Muscle of leg (tissue), 16 donors: ENCODE measurements at places on chromosomes 11 and 22. TPM values are rescaled to one million over a fixed set of nuclear protein-coding genes. Genes with fewer than 3 reads are reported as not detected.

The CASP12 gene
- 0.22 TPM for total RNA-seq

The SLC7A4 gene
- 0.13 TPM for total RNA-seq

The C22orf31 gene
- total RNA-seq: 2.1 TPM

The KRTAP5-4 gene
- total RNA-seq: not detected

The UBQLNL gene
- 0.18 TPM for total RNA-seq

The AQP11 gene
- 0.75 TPM for total RNA-seq

The OR8D4 gene
- total RNA-seq: 0.04 TPM

The SLC25A17 gene
- total RNA-seq: 19.2 TPM

The ART5 gene
- 3.2 TPM for total RNA-seq

The LRP4 gene
- total RNA-seq: 11.1 TPM

DNA sequence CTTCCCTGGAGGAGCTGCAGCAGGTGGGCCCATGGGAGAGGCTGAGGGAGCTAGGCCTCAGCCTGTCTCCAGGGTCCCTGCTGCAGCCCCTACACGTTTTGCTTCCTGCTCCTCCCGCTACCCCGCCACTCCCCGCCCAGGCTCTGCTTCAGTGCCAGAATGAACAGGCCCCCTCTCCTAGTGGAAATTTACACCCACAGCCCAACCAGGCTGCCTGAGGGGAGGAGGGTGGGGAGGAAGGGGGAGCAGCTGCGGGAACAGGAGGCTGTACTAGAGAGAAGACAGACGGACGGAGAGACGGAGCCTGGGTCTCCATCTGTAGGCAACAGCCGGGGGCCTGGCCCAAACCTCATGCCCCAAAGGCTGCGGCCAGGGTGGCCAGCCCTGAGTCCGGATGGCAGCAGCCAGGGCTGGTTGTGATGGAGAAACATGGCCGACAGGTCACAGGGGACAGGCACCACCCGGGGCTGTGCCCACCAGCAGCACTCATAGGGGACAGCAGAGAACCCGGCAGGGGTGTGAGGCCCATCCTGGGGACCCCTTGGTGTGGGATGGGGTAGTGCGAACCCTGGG, 20.6 kb downstream of the FLRT1 start:
- DNase-seq: peak; percentile 89

DNA sequence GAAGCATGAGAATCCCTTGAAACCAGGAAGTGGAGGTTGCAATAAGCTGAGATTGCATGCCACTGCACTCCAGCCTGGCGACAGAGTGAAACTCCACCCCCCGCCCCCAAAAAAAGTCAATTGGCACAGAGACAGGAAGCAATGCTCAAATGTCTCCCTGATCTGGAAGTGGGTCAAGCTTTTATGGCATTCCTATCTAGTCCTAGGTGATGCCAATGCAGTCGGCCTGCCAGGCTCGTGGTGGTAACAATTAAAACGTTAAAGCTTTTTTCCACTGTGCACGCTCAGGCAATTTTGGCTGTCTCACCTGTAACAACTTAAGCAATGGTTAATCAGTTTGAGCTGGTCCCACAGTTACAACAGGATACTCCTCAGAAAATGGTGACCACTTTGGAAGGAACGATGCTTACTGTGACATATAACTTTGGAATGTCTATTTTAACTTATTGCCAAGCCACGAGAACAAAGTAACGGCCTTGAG, 18.9 kb upstream of the PISD start:
- DNase-seq: peak; percentile 48

DNA sequence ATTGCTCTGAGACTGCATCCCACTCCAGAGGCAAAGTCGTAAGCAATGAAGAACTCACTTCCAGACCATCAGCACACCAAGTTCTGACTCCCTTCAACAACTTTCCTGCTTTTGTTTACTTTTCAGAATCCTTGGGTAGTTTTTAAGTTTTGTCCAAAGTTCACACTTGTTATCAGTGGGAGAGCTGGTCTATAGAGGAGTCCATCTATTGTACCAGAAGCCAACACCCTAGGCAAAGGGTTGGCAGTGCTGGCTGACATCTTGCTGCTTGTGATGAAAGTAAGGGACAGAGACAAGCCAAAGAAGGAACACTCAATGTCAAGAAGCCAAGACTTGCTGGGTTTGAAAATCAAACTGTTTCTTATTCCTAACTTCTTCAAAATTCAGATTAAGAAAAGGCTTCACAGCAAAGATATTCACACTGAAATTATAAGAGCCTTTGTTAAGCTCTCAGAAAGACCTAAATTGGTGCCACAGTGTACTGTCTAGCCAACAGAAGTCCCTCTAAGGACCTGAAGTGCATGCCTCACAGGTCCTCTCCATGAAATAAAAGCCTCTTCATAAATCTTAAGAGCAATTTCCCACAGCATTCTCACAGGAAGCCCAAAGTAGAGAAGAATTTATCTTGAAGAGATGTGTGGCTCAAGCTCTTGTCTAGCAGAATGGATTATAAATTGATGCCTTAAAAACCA, 21.5 kb upstream of the LINC01488 start:
- no peak for DNase-seq

GRCh38 chr11:47442514-47442913, 6.4 kb downstream of the RAPSN start:
- DNase-seq: no peak

- DNase-seq: no peak
These were observed 21.5 kb downstream of the C22orf23 start for GRCh38 chr22:37931893-37932389.

- peak; percentile 96 for DNase-seq
These were observed 901 bp upstream of the PARVA start for GRCh38 chr11:12376259-12377081.

- DNase-seq: no peak
These were observed 17.9 kb downstream of the SWAP70 start for GRCh38 chr11:9681583-9682372.

GRCh38 chr11:130642994-130643393, 194.5 kb downstream of the ADAMTS15 start:
- DNase-seq: no peak

DNA sequence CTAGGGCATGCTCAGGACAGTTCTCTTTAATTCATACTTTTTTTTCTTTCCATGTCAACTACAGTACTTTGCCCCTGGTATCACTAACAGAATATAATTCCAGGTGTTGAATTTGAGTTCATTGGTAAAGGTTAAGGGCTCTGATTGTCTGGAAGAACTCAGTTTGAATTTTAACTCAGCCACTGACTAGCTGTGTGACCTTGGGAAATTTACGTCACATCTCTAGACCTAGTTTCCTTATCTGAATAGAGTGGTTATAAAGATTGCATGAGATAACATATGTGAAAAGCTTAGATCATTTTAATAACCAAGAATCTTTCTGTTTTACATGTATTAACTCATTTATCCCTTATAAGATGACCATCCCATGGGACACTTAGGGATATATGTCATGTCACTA, 15.8 kb upstream of the ZC3H12C start:
- DNase-seq: no peak

- no peak for DNase-seq
These were observed 59.5 kb upstream of the SCUBE2 start for GRCh38 chr11:9150926-9151325.

- DNase-seq: no peak
These were observed 522 bp upstream of the SEPTIN5 start for GRCh38 chr22:19713650-19714311.

- peak; percentile 43 for DNase-seq
These were observed 145.0 kb upstream of the ARHGAP20 start for GRCh38 chr11:110856996-110857812.

- DNase-seq: peak; percentile 46
These were observed 15.7 kb downstream of the SPTY2D1 start for GRCh38 chr11:18618342-18619025.

- peak; percentile 50 for DNase-seq
These were observed 104.2 kb upstream of the HSD17B12 start for GRCh38 chr11:43576320-43576802.

GRCh38 chr22:39128508-39128907, 24.0 kb downstream of the CBX7 start:
- DNase-seq: no peak

DNA sequence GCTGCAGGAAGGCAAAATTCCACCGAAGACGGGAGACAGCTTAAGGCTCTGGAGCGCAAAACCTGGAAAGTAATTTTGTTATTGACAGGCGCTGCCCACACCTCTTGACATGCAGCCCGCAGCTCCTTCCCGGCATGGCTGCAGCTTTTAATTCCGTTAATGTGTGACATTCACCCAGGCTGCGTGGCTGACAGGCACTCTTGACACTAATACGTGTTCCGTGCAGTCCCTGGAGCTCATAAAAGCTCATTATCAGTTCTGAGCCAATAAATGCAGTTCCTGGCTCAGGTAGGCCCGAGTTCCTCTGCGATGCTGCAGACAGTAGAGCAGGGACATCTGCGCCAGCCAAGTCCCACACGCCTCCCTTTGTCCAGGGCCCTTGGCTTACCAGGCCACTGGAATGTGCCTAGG, 34.8 kb downstream of the TSPAN18 start:
- DNase-seq: no peak

DNA sequence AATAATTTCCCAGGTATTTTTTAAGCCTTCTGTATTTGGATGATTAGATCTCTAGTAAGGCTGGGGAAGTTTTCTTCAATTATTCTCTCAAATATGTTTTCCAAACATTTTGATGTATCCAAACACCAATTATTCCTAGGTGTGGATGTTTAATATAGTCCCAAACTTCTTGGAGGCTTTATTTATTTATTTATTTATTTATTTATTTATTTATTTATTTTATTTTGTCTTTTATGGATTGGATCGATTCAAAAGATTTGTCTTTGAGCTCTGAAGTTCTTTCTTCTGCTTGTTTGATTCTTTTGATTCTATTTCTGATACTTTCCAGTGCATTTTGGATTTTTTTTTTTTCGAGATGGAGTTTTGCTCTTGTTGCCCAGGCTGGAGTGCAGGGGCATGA, 2267.9 kb upstream of the RAG2 start:
- DNase-seq: no peak

- DNase-seq: no peak
These were observed 43.1 kb upstream of the LMO2 start for GRCh38 chr11:33935005-33935404.

GRCh38 chr22:48677621-48678020, 1150.1 kb downstream of the BRD1 start:
- DNase-seq: no peak

GRCh38 chr11:89327885-89328284, 150.2 kb downstream of the TYR start:
- no peak for DNase-seq

DNA sequence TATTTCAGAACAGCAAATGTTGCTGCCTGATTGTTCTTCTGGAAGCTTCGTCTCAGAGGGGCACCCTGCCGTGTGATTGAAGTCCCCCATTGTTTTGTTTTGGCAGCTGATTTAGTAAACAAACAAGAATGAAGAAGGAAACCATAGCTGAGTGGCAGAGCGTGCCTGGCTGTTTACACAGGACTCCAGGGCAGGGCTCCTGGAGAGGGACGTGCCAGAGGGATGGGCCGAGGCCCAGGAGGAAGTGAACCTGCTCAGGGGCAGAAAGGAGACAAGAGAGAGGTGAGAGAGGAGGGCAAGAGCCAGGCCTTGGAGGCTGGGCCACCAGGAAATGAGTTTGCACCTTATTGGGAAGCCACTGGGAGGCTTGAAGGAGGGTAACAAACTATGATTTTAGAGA, 85.5 kb upstream of the B3GAT1 start:
- no peak for DNase-seq

DNA sequence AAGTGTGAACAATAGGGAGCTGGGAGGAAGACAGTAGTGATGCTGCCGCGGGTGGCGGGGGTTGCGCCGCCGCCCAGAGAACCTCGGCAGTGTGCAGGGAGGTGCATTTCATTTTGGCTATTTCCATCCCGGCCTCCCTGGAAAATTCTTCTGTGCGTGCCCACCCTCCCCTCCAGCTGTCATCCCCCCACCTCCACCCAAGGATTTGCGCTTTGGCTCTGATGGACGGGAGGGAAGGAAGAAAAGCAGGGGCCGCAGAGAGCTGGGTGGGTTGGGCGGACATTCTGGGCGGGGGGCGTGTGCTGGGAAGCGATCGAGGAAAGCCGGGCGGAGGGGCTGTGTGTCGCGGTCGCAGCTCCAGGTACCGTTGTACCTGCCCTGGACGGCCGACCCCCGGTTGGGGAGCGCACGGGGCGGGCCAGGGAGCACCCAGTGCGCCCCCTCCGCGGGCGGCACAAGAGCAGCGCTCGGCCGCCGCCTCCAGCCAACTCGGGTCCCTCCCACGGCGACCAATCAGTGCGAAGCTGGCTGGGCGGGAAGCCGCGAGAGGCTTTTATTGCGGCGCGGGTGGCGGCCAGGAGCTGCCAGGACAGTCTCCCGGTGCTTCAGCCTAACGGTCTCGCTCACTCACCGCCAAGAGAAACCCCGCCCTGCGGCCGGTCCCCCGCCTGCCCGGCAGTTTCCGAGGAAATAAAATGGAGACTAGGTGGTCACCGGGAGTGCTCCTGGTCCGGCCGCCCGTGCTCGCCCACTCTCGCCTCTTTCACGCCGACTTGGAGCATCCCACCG, 1.6 kb downstream of the NCAM1 start:
- peak; percentile 81 for DNase-seq

DNA sequence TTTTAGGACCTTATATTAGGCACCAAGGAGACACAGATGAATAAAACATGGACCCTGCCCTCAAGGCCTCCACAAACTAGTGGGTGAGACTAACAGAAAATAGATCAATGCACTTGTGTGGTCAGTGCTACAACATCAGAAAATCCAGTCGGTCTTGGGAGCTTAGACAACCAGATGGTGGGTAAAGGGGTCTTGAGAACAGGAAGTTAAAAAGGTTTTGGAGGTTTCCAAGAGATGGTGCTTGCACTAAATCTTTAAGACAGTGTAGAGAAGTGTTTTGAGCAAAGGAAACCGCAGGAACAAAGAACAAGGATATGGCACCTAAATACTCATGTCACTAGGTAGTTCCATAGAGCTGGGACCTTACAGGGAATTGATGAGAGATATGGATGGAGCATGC, 56.2 kb downstream of the GALNT18 start:
- DNase-seq: no peak

- DNase-seq: no peak
These were observed 20.6 kb upstream of the RAB1B start for GRCh38 chr11:66247801-66248200.

- DNase-seq: no peak
These were observed 81.4 kb upstream of the GRK3 start for GRCh38 chr22:25482868-25483639.

GRCh38 chr22:19546680-19547079, 22.5 kb upstream of the CLDN5 start:
- no peak for DNase-seq

- DNase-seq: no peak
These were observed 58.6 kb downstream of the MACROD1 start for GRCh38 chr11:64107303-64107702.
